ENCODE measurements at places on chromosomes 4 and X. TPM values are rescaled to one million over a fixed set of nuclear protein-coding genes. Genes with fewer than 3 reads are reported as not detected.

- no peak for DNase-seq
These were observed 29.8 kb upstream of the ESX1 start for GRCh38 chrX:104284507-104284906.

The TLR10 gene
- 2.1 TPM for total RNA-seq

The SLC34A2 gene
- total RNA-seq, result not detected

GRCh38 chr4:5654791-5655190 is 53.6 kb downstream of the EVC2 start:
- DNase-seq, result no peak

DNA sequence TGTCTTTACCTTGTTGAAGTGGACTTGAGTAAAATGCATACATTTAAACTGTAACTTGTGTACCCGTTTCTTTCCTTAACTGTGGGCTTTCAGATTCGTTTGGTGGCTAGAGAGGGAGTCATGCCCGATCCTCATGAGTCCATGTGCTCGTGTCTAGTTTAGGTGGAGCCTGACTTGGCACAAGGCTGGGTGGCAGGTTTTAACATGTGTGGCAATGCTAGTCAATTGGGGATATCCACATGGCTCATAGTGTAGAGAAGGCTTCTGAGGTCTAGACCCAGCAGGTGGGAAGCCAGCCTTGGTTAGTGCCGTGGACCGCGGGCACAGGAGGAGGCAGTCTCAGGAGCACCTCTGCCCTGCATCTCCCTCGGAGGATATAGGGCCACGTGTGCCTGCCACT is 48.5 kb upstream of the CLCN4 start:
- DNase-seq, result no peak

DNA sequence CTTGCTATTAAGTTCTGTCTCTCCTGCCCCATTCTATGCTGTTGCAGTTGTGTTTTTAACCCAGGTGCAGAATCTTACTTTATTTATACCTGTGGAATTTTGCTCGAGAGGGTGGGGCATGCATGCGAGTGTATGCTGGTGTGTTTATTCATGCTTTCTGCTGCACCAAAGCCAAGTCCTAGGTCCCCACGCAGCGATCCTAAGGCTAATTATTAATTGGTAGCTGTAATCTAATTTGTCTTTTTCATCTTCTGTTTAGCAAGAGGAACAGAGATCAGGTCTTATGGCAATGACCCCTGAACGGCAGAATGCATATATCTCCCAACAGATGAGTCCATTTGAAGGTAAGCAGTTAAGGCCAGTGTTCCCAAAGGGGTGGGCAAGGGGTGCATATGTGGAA is 58.7 kb upstream of the MTM1 start:
- DNase-seq, result no peak

- no peak for DNase-seq
These were observed 44.8 kb upstream of the PTPN13 start for GRCh38 chr4:86549163-86549788.

All from T-cell (primary cell).